ENCODE measurements at places on chromosomes 13 and 19.

GRCh38 chr13:49305792-49306425 lies 58.2 kb downstream of the CDADC1 start:
- DNase-seq, result no peak

GRCh38 chr19:10551698-10552301 lies 8.1 kb downstream of the ATG4D start:
- peak; percentile 51 for DNase-seq

DNA sequence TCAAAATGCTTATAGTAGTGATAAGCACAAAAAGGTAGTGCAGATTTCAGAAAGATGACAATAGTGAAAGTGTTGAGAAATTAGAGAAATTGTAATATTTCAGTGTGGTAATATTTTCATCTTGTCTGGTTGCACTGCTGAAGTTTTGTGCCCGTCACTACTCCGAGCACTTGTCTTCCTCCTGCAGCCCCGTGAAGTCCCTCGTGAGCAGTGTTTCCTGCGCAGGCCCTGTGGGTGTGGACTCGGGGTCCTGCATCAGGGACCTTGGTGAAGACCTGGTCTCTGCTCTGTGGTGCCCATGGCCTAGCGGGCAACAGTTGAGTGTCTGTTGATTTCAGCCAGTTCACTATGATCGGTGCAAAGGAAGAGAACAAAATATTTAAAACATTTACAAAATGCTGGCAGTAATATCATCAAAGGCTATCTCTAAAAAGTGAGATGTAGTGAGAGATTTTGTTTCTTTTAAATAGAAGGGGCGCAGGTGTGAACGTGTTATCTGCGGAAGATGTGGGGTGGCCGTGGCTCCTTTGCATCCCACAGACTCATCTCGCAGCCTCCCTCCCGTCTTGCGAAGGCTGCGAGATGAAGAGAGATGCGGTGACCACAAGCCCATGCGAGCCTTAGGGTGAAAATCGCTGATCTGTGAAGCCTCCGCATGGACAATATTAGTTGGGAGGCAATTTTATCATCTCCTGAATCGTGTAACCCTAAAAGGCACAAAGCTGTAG lies 27.7 kb upstream of the DCUN1D2 start:
- peak; percentile 33 for DNase-seq

- DNase-seq, result no peak
These were observed 1.3 kb downstream of the ZNF780A start for GRCh38 chr19:40089462-40089861.

- DNase-seq, result no peak
These were observed 25.2 kb downstream of the IGFL1 start for GRCh38 chr19:46254776-46255175.

- DNase-seq, result peak; percentile 53
These were observed at the start of gene ZNF135 for GRCh38 chr19:58059003-58059670. TSS of gene ZNF135 (plus strand) at chr19:58059282. CDS start at chr19:58060003, 721 bp downstream.

GRCh38 chr19:11361037-11361770 lies 6.0 kb downstream of the PLPPR2 start:
- no peak for DNase-seq

- peak; percentile 79 for DNase-seq
These were observed at the start of gene ZNF229 for GRCh38 chr19:44447916-44448674. TSS of gene ZNF229 (minus strand) at chr19:44448472. CDS start at chr19:44442847, 5,625 bp downstream.

DNA sequence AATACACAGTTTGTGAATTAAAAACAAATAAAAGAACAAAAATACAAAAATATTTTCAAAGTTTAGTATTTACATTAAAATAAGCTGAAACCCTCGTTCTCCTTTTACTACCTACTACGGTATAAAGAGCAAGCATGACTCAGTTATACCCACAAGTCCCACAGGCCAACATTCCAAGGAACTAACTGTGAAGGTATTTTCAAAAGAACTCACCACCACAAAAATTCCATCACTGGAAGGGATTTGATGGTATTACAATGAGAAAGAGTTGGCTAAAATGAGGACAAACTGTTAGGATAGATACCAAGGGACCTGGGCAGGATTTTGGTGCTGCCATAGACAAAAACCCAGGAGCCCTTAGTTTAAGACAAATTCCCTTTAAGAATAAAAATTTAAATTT lies 122.7 kb downstream of the TBC1D4 start:
- DNase-seq, result no peak

GRCh38 chr19:10144361-10144760 lies 24.7 kb upstream of the EIF3G start:
- peak; percentile 59 for DNase-seq

DNA sequence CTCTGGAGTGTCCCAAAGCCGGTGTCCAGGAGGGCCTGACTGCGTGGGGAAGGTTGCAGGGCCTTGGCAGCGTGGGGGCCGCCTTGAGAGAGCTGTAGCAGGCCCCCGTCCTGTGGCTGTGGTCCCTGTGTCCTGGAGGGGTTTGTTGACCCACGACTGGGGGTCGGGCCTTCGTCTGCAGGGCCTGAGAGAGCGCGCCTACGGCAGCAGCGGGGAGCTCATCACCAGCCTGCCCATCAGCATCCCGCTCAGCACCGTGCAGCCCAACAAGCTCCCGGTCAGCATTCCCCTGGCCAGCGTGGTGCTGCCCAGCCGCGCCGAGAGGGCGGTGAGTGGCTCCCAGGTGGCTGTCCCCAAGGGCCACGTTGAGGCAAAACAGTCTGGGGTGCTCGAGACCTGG lies 18.5 kb downstream of the PLEKHJ1 start:
- DNase-seq, result no peak

- DNase-seq, result no peak
These were observed 221.3 kb downstream of the NHLRC3 start for GRCh38 chr13:39259371-39260140.

GRCh38 chr13:74246487-74246886 lies 112.3 kb upstream of the KLF12 start:
- no peak for DNase-seq

DNA sequence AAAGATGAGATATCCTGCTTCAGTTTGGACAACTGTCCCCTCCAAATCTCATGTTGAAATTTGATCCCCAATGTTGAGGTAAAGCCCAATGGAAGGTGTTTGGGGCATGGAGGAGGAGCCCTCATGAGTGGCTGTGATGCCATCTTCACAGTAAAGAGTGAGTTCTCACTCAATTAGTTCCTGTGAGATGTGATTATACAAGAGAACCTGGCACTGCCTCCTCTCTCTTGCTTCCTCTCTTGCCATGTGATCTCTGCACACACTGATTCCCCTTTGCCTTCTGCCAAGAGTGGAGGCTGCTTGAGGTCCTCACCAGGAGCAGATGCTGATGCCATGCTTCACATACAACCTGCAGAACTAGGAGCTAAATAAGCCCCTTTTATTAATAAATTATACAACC lies 86.9 kb downstream of the HSPH1 start:
- no peak for DNase-seq

DNA sequence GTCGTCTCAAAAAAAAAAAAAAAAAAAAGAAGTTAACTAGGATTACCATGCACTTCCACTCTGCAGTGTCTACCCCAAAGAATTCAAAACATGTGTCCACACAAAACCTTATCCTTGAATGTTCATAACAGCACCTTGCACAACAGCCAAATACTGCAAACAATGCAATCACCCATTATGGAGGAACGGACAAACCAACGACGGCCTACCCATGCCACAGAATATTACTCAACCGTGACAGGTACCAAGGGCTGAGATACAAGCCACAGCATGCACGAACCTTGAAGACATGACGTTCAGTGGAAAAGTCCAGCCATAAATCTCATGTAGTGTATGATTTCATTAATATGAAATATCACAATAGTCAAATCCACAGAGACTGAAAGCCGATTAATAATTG lies 3.0 kb upstream of the SHISA7 start:
- DNase-seq, result no peak

GRCh38 chr13:100892981-100893380 lies 218.4 kb upstream of the TMTC4 start:
- no peak for DNase-seq

GRCh38 chr19:9155591-9155990 lies 15.4 kb downstream of the ZNF317 start:
- DNase-seq, result no peak

DNA sequence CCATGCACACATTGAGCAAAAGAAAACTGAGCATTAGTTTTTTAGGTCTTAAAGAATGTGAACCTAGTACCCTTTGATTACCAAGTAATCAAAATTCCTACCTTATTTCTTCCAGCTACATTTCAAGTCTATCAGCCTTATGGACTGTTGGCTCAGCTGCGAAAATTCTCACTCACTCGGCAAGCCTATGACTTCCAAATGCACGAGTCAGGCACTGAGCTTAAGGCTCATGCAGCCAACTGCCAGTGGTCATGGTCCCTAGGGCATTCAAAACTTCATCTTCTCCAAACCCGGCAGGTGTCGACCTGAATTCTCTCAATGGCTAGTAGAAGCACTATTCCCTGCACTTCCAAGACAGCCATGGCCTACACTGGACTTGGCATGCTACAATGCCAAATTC lies 41.2 kb downstream of the RUBCNL start:
- no peak for DNase-seq

- DNase-seq, result no peak
These were observed 38.0 kb downstream of the ITGBL1 start for GRCh38 chr13:101490406-101491015.
